ENCODE measurements at places on chromosomes 3 and 15. TPM values are rescaled to one million over a fixed set of nuclear protein-coding genes. Genes with fewer than 3 reads are reported as not detected.

DNA sequence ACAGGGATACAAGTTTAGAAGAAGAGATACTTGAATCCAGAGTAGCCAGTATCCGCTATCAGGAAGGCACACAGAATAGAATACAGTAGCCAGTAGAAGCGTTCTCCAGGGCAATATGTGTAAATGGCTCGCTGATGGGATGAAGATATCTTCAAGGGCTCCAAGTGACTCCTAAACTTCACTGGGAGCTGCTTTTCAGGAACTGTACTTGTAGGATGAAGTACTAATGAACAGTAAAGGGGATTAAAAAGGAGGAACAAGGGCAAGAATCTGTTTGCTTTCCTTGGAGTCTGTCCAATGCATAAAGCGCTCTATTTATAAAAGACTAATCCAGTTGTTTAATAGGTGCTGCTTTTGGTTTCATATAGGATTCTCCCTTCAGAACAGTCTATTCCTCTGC lies 78.4 kb downstream of the THRB start:
- no peak for DNase-seq

GRCh38 chr3:56868706-56869105 lies 67.0 kb upstream of the ARHGEF3 start:
- no peak for DNase-seq

LMCD1 gene
- total RNA-seq = 2.1 TPM

LRRN1 gene
- total RNA-seq = 1.3 TPM

CLDN18 gene
- total RNA-seq = not detected

VPS8 gene
- 33.3 TPM for total RNA-seq

TEX55 gene
- total RNA-seq = not detected

LPP gene
- 22.6 TPM for total RNA-seq
